ENCODE measurements at places on chromosomes 2 and 18.

GRCh38 chr2:175180701-175181103, 808 bp downstream of the ATP5MC3 start:
- DNase-seq = peak; percentile 41

- no peak for DNase-seq
These were observed 17.1 kb downstream of the FAM110C start for GRCh38 chr2:29253-29652.

GRCh38 chr2:69118609-69119008, 105.6 kb downstream of the ANTXR1 start:
- DNase-seq = no peak

GRCh38 chr18:69567813-69568488, 167.3 kb downstream of the DOK6 start:
- DNase-seq = no peak

- no peak for DNase-seq
These were observed 39.7 kb upstream of the MAP4K4 start for GRCh38 chr2:101657787-101658186.

- DNase-seq = no peak
These were observed 37.7 kb upstream of the KLF11 start for GRCh38 chr2:10005461-10006235.

GRCh38 chr18:69469444-69469919, 68.8 kb downstream of the DOK6 start:
- no peak for DNase-seq

DNA sequence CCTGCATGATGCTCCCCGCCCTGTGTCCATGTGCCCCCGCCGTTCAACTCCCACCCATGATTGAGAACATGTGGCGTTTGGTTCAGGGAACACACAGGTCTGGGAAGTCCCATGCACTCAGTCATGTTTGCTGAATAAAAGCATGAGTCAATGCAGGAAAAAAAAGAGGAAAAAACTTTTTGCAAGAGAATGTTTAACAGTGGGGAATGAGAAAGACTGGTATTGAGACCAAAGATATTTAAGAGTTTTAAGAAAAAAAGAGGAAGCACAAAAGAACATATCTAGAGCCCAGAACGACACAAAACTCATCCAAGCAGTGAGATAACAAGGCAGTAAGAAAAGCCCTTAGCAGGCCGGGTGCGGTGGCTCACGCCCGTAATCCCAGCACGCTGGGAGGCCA, 279.2 kb upstream of the THSD7B start:
- no peak for DNase-seq

- DNase-seq = no peak
These were observed 438.7 kb upstream of the SALL3 start for GRCh38 chr18:78540636-78541529.

DNA sequence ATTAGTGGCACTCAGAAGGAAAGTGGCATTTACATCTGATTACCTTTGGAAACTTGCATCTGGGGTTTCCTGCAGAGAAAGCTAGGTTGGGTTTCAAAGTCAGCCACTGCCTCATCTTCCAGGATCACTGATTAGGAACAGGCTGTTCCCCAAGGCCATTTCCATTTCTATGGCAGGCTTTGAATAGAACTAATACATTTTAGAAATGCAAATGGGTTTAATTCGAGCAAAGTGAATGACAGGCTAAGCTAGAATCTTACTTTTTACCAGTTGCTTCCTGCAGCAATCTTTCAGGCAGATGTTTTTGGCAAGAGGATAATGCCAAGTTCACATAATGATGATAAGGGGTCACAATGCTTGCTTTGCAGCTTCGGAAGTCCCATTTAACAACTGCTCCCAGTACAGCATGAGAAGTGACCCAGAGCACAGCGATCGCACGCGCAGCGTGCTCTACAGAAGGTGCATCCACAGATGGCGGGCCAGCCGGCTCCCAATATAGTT, 336.7 kb downstream of the LPIN1 start:
- DNase-seq = peak; percentile 59

DNA sequence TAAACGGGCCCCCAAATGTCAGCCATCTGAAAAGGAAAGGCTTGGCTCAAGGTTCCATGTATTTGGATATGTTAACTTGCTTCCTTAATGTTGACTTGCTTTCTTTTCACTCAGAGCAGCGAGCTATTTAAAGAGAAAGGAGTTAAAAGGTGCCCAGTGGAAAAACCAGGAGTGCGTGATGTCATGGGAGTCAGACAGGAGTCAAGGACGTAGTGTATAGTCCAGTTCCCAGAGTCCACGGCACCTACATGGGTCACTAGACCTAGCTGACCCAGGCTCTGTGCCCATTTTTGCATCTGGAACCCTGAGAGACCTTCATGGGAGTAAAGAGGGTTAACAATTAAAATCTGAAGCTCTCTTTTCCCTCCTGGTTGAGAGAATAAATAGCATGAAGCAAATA, 19.8 kb downstream of the SLC3A1 start:
- DNase-seq = no peak

DNA sequence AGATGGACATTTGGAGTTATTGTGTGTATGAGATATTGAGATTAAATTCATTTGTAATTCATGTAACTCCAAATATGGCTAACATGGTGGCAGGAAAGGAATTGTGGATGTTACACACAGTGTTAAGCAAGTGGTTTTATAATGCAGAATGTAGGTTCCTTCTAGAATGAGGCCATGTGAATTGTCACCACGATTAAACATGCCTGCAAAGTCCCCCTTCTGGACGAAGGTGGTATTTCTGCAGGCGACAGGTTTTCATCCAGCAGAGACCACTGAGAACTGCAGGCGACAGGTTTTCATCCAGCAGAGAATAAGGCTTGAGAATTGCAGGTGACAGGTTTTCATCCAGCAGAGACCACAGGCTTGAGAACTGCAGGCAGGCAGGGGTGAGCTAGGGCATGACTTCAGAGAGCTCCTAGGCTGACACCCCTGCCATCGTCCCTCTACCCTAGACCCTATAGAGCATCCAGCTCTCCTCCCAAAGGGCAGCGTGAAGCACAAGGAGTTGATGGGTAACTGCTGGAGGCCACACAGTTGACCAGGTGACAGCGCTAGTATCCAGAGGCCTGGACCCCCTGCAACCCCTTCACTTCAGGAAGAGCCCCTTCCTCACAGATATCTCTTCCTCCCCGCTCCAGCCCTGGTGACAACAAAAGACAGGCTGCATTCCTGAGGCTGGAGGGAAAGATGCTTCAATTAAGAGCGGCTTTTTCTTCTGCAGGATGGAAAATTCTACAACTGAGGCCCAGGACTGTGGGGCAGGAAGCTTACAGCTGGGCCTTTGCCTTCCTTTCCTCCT, 175.8 kb downstream of the LOXHD1 start:
- DNase-seq = peak; percentile 92

- DNase-seq = no peak
These were observed 184.2 kb upstream of the NXPH2 start for GRCh38 chr2:138964418-138964817.

DNA sequence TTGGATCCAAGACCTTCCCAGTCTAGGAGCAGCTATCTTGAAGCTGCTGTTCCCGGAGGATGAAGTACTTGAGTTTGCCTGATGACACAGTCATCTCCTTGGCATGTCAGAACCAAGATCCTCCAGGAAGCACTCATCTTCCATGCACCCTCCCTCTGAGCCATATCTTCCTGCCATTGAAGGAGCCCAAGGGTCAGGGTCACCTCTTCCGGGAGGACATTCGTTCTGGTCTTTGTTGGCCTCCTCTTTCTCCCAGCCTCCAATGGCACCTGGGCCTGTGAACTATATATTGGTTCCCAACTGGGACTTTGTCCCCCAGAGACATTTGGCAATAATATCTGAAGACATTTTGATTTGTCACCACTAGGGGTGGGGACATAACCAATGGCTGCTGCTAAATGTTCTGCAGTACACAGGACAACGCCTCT, 4.2 kb upstream of the MYO7B start:
- no peak for DNase-seq

GRCh38 chr2:128410758-128411215, 92.1 kb upstream of the HS6ST1 start:
- no peak for DNase-seq

GRCh38 chr2:38666556-38666910, 619 bp downstream of the GALM start:
- DNase-seq = no peak

DNA sequence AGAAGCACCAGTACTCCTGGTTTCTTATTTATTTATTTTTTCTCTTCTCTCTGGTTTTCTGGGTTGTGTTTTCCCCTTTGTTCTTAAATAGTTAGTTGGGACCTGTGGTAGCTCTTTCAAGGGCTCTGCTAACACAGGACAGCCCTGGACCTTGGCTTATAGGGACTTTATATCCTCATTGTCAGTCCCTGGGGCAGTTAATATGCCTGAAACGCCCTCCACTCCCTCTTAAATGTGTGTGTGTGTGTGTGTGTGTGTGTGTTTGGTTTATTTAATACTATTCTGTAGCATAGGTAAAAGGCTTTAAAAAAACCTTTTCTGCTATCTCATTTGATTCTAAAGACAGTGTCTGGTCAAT, 54.6 kb downstream of the GATA6 start:
- DNase-seq = no peak

DNA sequence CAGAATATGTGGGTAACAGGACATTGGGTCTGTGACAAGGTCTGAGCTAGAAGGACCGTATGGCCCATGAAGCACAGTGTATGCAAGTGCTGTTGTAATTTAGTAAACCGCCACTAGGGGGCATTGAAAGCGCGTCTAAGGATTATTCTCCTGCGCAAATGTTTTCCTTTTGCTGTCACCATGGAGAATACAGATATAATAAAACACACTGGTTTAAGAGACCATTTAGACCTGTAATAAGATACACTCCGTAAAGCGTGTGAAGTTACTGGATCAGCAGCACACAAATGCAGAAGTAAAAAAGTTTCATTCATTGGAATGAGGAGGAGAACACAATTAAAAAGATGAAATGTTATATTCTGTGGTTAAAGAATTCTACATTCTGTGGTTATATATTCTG, 272.4 kb downstream of the AGAP1 start:
- DNase-seq = peak; percentile 81

DNA sequence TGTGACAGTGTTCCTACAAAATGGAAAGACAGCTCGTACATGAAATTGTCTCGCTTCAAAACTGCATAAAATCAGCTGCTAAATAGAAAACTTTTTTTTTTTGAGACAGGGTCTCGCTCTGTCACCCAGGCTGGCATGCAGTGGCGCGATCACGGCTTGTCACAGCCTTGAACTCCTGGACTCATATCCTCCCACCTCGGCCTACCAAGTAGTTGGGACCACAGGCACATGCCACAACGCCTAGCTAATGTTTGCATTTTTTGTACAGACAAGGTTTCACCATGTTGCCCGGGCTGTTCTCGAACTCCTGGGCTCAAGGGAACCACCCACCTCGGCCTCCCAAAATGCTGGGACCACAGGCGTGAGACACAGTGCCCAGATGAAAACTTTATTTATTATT, 3.2 kb downstream of the TXNL4A start:
- DNase-seq = no peak

GRCh38 chr2:159201360-159202063, 85.0 kb downstream of the WDSUB1 start:
- peak; percentile 25 for DNase-seq

- no peak for DNase-seq
These were observed 1.3 kb downstream of the PLB1 start for GRCh38 chr2:28497206-28497605.

DNA sequence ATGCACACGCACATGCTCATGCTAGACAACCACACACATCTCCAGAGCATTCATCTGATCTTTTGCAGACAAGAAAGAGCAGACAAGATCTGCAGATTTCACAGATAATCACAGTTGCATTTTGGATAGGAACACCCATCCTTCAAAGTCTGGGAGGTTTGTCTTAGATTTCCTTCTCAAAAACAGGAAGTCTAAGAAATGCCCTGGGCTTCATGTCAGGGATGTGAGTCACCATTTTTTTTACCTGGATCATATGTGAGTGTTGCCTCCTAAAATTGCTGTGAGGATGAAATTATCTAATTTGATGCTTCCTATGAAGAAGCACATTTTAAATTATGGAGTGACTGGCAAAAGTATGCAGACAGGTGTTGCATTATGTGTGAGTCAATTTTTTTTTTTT, 46.1 kb downstream of the SRD5A2 start:
- DNase-seq = no peak

DNA sequence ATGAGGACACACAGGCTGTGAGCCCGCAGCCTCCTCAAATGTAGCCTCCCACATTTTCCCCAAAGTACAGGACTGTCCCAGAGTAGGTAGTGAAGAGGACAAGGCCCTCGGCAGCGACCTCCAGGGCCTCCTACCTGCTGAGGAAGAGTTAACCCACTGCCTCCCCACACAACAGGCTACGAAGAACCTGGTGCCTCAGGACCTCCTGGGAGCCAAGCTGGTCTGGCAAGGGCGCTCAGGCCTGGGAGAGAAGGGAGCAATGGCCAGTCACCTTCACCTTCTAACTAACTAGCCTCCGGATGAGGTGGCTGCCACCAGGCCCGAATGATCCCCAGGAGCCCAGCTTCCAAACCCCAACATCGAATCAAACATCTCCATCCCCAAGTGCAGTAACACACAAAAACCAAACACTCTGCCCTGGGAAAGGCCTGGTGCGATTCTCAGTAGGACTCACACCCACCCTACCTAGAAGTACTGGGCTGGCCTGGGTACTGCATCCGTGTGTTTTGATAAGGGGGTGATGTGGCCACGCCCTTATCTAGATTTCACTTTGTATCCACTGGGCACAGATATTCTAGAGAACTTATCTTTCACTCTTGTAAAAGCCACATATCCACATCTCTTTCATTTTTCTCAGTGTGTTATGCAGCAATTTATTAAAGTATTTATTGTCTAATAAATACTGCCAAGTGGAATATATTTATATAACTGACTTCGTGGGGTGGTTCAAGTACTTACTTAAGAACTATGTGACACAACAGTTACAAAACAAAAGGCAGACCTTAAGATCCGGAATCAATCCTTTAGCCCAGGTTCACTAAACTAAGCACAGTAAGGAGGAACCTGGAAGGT, 9.7 kb downstream of the ERFE start:
- no peak for DNase-seq

- no peak for DNase-seq
These were observed 73.0 kb upstream of the EPB41L5 start for GRCh38 chr2:119939915-119940314.

GRCh38 chr18:59502274-59503175, 143.5 kb upstream of the LMAN1 start:
- peak; percentile 79 for DNase-seq

- DNase-seq = peak; percentile 16
These were observed 647.6 kb upstream of the PKDCC start for GRCh38 chr2:41400088-41400665.

GRCh38 chr2:176080540-176081375, 3.0 kb downstream of the EVX2 start:
- no peak for DNase-seq

DNA sequence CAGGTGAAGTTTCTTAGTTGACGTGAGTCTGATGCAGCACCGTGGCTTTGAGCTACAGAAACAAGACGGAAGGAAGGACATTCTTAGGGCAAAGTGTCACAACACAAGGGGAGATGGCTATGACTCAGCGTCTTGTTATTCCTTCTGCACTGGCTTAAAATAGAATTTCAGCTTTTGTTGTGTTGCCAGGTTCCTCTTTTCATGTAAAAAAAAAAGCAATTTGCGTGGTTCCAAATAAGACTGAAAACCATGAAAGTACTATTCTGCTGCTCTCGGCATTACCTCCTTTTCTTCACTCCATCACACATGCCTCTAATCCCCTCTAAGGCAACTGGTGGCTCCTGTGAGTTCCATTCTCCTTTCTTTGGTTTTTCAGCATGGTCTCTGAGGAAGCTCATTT, 150.1 kb downstream of the ANTXR1 start:
- no peak for DNase-seq
